ENCODE measurements at places on chromosomes 11 and 22.

- no peak for DNase-seq
Measured at GRCh38 chr22:50138988-50139387, 31.5 kb upstream of the PANX2 start.

- no peak for DNase-seq
Measured at GRCh38 chr11:78414321-78415051, 3.1 kb downstream of the GAB2 start.

GRCh38 chr22:22866381-22867111 is 21.1 kb upstream of the IGLL5 start:
- no peak for DNase-seq

GRCh38 chr22:46770151-46770641 is 7.7 kb downstream of the TBC1D22A start:
- no peak for DNase-seq

GRCh38 chr11:33953289-33953688 is 61.4 kb upstream of the LMO2 start:
- DNase-seq, result no peak

GRCh38 chr22:45600790-45601730 is 70.6 kb upstream of the ATXN10 start:
- peak; percentile 0 for DNase-seq

DNA sequence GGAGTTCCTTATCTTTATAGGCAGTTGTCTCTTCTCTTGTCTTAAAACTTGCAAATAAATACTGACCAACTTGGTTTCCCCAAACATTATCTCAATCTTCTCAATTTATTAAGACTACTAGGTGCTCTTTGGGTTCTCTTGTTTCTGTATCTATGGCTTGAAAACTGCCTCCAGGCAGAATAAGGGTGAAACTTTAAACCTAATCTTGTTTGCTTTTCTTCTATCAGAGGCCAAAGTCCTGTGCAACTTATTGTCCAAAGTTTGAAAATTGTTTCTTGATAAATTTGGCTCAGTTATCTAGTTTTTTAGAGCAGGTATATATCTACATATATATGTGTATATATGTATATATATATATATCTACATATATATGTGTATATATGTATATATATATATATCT is 110.1 kb upstream of the ANO5 start:
- DNase-seq, result no peak

- no peak for DNase-seq
Measured at GRCh38 chr22:43345356-43345755, 2.2 kb upstream of the SCUBE1 start.

- no peak for DNase-seq
Measured at GRCh38 chr11:35526370-35526792, 965 bp upstream of the PAMR1 start.

All from NCI-H1417 (cell line).